ENCODE measurements at places on chromosomes 3 and 15. TPM values are rescaled to one million over a fixed set of nuclear protein-coding genes. Genes with fewer than 3 reads are reported as not detected.

The MORC1 gene
- not detected for total RNA-seq

The CCR5 gene
- not detected for total RNA-seq

The NEK11 gene
- total RNA-seq, result 3.5 TPM

The C3orf20 gene
- total RNA-seq, result not detected

The PLAAT1 gene
- total RNA-seq, result 0.37 TPM

The IQGAP1 gene
- 287 TPM for total RNA-seq

The FETUB gene
- not detected for total RNA-seq

The SUCNR1 gene
- not detected for total RNA-seq

The APOD gene
- total RNA-seq, result 204 TPM

The TRH gene
- not detected for total RNA-seq

The GHSR gene
- not detected for total RNA-seq

The RPL35A gene
- total RNA-seq, result 467 TPM

The KNG1 gene
- total RNA-seq, result not detected

The C3orf85 gene
- total RNA-seq, result not detected

Data from subcutaneous preadipocyte (primary cell).